Effector memory CD4-positive, alpha-beta T cell (primary cell): ENCODE measurements at places on chromosomes 6 and 20.

- no peak for DNase-seq
Measured at GRCh38 chr6:120354452-120355098, 979.7 kb downstream of the TBC1D32 start.

DNA sequence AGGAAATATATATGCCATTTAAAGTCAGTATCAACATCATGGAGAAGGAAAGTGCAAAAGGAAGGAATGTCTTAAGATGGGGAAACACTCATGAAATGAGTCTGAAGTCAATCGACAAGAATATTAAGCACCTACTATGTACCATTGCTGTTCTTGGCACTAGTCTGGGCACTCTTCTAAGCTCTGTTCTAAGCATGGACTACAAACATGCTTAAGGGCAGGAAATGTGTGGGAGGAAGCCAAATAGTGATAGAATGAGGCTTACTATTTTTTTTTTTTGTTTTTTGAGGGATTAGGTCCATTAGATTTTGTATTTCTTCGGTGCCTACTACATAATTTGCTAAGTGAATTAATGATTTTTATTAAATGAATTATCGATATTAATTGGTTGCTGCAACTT lies 83.8 kb upstream of the SUPT3H start:
- no peak for DNase-seq

GRCh38 chr6:132456700-132457143 lies 55.4 kb upstream of the MOXD1 start:
- no peak for DNase-seq

- no peak for DNase-seq
Measured at GRCh38 chr6:164346631-164347030, 932.1 kb downstream of the QKI start.

DNA sequence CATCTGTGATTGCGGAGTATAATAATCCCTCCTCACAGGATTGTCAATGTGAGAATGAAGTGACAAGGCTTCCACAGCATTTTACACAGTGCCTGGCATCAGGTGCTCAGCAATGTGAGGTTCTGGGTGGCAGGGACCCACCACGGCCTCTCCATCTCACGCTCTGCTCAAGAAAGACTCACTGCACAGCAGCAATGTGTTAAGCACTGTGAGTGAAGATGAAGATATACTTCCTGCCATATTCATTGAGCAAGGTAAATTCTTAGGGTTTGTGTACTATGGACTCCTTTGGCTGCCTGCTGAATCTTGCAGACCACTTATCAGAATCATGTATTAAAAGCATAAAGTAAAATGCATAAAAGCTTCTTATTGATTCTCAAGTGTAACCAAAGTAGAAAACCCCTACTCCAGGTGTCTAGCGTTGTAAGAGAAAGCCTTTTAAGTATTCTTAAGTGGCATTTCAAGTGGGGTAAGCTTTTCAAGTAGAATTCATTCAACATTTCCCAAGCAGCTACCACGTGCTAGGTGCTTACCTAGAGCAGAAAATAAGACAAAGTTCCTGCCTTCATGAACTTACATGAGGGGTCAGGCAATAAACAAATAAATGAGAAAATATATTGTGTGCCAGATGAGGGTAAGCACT lies 17.0 kb upstream of the MEP1A start:
- no peak for DNase-seq

DNA sequence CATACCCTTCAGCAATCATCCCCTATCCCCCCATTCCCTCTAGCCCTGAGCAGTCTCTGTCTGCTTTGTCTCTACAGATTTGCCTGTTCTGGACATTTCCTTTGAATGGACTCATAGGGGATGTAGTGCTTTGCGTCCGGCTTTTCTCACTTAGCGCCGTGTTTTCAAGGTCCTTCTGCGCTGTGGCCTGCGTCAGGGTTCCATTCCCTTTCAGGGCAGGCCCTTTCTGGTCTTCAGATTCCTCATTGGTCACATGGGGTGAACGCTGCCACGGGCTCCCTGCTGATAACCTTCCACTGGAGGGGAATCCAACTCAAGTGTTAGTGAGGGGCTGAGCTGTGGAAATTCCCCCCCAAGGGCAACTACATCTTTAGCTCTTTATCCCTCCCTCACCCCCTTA lies 36.4 kb upstream of the APCDD1L start:
- no peak for DNase-seq
